Articular chondrocyte of knee joint (primary cell): ENCODE measurements at places on chromosomes 4 and X. TPM values are rescaled to one million over a fixed set of nuclear protein-coding genes. Genes with fewer than 3 reads are reported as not detected.

Gene ABCD1
- total RNA-seq, result 13.2 and 13.3 TPM in 2 replicates

Gene ADGRG2
- total RNA-seq, result 0.86 and 1.6 TPM in 2 replicates

Gene TAB3
- total RNA-seq, result 17.4 and 19.6 TPM in 2 replicates

Gene ASB12
- 0.13 and 0.22 TPM in 2 replicates for total RNA-seq

Gene ANTXR2
- total RNA-seq, result 87.9 and 105 TPM in 2 replicates

Gene ALAS2
- not detected in 2 replicates for total RNA-seq
